CD14-positive monocyte (primary cell): ENCODE measurements at places on chromosomes 6 and 20.

- H3K27me3 ChIP-seq = peaks cover 4% of the 10 kb centered on the region
- H3K27ac ChIP-seq = peak within 1 kb of the TSS; percentile 19
- DNase-seq = no peak
- H3K36me3 ChIP-seq = peaks cover 64% of the 10 kb centered on the region
- no peak within 1 kb of the TSS for H3K4me3 ChIP-seq
- peaks cover 21% of the 10 kb centered on the region for H3K4me1 ChIP-seq
Observed at GRCh38 chr20:37521061-37521771, at the start of gene NNAT. TSS of gene NNAT (plus strand) at chr20:37521250. CDS start at chr20:37521332, 82 bp downstream.

DNA sequence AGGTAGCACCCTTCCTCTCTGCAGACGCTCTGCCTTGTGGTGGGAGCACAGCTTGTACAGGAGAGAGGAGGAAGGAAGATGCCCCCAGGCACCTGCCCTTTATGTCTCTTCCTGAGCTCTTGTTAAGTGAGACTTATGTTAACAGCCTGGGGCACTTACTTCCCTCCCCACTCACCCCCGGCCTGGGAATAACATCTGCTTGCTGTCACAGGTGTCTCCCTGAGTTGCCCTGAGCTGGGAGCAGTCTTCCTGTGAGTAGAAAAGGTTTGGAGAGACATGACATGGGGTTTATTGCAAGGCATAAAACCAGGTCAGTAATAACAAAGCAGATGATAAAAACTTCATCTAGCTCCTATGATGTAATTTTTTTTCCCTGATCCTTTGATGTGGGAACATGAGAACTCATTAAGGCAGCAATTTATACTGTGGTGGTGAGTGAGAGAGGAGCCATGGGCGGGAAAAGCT lies 1.9 kb downstream of the SSTR4 start:
- H3K27ac ChIP-seq = no peak overlapping the region
- peaks cover 47% of the 10 kb centered on the region for H3K27me3 ChIP-seq
- DNase-seq = no peak
- no peak overlapping the region for H3K4me3 ChIP-seq

GRCh38 chr6:91509711-91510110 lies 922.8 kb upstream of the MAP3K7 start:
- no peaks in the 10 kb centered on the region for H3K27me3 ChIP-seq
- H3K27ac ChIP-seq = no peak overlapping the region
- no peak overlapping the region for H3K4me3 ChIP-seq
- H3K36me3 ChIP-seq = no peaks in the 10 kb centered on the region
- no peak for DNase-seq

- no peaks in the 10 kb centered on the region for H3K4me1 ChIP-seq
- no peaks in the 10 kb centered on the region for H3K36me3 ChIP-seq
- no peak overlapping the region for H3K4me3 ChIP-seq
- no peak overlapping the region for H3K27ac ChIP-seq
Observed at GRCh38 chr20:63363981-63364561, 2.9 kb upstream of the CHRNA4 start.
